Neural crest cell (in vitro differentiated cells): ENCODE measurements at places on chromosomes 13 and 19.

GRCh38 chr19:16338470-16339360, 14.1 kb downstream of the KLF2 start:
- no peak for DNase-seq

DNA sequence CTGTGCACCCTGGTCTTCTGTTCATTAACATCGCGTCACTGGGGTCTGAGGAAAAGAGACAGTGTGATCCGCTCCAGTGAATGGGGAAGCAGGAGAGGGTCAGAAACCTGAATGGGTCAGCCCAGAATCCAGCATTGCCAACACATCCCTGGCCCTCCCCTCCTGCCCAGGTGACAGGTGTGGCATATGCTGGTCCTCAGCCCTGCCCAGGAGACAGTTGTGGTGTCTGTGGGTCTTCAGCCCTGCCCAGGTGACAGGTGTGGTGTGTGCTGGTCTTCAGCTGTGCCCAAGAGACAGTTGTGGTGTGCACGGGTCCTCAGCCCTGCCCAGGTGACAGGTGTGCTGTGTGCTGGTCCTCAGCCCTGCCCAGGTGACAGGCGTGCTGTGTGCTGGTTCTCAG, 8.0 kb downstream of the TFDP1 start:
- DNase-seq = no peak

GRCh38 chr13:98108341-98108740, 34.6 kb upstream of the FARP1 start:
- no peak for DNase-seq

GRCh38 chr13:93318534-93319254, 92.1 kb downstream of the GPC6 start:
- DNase-seq = no peak
